ENCODE measurements at places on chromosomes 2 and 18. TPM values are rescaled to one million over a fixed set of nuclear protein-coding genes. Genes with fewer than 3 reads are reported as not detected.

MBD2 gene
- total RNA-seq = 91.6 TPM

TEX44 gene
- total RNA-seq = not detected

IL1R2 gene
- 10.7 TPM for total RNA-seq

DYNC2LI1 gene
- 5.2 TPM for total RNA-seq

DSG4 gene
- total RNA-seq = not detected

PLGLB1 gene
- 2.3 TPM for total RNA-seq

SMC6 gene
- total RNA-seq = 24.8 TPM

SLC35G4 gene
- not detected for total RNA-seq

AKAIN1 gene
- total RNA-seq = not detected

- peak; percentile 31 for DNase-seq
Observed at GRCh38 chr18:25832001-25832604, 258.3 kb downstream of the SS18 start.

- no peak for DNase-seq
Observed at GRCh38 chr2:101790857-101791256, 93.3 kb downstream of the MAP4K4 start.

DNA sequence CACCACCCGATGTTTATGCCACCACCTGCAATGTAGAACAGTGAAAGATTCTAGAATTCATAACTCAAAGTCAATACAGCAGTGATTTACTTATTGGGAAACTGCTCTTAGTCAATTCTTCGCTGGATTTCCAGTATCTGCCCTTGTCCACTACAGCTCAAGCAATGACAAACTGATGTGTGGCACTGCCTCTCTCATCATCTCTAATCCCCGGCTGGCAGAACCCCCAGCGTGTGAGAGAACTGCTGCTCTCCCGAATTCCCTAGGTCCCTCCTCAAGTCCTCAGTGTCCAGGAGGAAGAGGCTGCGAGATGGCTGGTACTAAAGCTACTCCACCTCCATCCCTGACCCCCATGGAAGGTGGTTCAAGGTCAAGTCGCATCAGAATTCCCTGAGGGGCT, 1.6 kb downstream of the TXNL4A start:
- no peak for DNase-seq

- no peak for DNase-seq
Observed at GRCh38 chr2:194166818-194167217, 1490.2 kb upstream of the SLC39A10 start.

- no peak for DNase-seq
Observed at GRCh38 chr2:207150284-207150683, 15.5 kb downstream of the KLF7 start.

DNA sequence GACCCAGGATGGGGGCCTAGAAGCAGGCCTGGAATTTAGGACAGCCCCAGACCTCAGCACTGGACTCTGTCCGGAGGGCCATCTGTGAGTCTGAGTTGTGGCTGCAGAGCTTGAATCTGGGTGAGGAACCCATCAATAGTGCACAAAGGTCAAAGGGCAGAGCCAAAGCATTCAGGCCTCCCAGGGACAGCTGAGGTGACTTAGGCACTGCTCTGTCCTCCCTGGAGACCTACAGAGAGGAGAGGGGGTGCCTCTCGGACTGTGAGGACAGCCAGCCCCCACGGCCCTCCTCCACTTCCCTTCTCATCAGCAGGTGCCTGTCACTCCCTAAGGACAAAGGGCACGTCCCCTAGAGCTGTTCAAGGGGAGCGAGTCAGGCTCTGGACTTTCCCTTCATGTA, 25.1 kb upstream of the PRLH start:
- DNase-seq = no peak

GRCh38 chr2:31433541-31433940, 19.0 kb upstream of the XDH start:
- DNase-seq = no peak

- no peak for DNase-seq
Observed at GRCh38 chr2:102504833-102505232, 31.8 kb downstream of the SLC9A4 start.

DNA sequence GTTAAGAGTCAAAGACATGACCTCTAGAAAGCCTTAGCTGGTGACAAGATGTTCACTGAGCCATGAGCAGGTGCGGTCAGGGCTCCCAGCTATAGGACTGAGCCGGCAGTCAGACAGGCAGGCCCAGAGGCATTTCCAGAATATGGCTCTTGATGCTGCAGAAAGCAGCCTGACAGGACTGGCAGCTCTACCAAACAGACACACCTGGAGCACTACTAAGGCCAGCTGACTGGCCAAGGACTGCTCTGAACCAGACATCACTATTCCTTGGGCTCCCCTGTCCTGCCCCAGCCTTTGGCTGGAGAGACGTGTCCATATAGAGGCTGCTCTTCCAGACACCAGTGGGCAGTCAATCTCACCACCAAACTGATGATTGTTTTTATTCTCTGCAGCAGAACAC, 98.8 kb downstream of the RIF1 start:
- DNase-seq = no peak

GRCh38 chr2:26471289-26471688, 6.6 kb downstream of the OTOF start:
- no peak for DNase-seq

GRCh38 chr18:32019251-32019948, 775 bp downstream of the RNF125 start:
- peak; percentile 62 for DNase-seq

DNA sequence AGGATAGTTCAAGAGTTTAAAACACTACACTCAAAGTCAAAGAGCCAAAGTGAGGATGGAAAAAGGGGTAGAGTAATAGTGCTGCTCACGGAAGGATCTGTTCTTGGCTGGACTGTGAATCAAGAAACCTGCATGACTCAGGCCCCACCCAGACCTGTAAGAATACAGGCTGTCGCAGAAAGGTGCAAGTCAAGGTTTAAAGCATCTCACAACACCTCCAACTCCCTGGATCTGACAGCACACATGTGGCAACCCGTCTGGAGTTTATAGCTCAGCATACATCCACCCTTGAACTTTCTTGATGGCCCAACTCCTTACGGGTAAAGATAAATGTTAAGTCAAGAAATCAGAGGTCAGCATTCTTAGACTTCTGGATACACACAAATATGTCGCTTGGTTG, 6.3 kb downstream of the KIAA2012 start:
- DNase-seq = no peak

DNA sequence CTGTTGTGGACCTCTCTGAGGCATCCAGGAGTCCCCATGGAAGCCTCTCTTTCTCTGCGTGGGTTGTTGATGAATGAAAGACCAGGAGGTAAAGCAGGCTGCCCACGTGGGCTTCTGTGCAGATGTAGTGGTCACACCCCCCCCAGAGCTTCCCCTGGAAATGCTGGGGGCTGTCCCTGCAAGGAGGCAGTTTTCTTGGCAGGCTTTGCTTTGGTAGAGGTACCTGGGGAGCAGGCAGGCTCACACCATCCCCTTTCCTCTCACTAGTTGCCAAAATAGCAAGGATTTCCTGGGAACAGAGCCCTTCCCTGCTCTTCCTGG, 97.6 kb upstream of the MAP3K20 start:
- DNase-seq = no peak

DNA sequence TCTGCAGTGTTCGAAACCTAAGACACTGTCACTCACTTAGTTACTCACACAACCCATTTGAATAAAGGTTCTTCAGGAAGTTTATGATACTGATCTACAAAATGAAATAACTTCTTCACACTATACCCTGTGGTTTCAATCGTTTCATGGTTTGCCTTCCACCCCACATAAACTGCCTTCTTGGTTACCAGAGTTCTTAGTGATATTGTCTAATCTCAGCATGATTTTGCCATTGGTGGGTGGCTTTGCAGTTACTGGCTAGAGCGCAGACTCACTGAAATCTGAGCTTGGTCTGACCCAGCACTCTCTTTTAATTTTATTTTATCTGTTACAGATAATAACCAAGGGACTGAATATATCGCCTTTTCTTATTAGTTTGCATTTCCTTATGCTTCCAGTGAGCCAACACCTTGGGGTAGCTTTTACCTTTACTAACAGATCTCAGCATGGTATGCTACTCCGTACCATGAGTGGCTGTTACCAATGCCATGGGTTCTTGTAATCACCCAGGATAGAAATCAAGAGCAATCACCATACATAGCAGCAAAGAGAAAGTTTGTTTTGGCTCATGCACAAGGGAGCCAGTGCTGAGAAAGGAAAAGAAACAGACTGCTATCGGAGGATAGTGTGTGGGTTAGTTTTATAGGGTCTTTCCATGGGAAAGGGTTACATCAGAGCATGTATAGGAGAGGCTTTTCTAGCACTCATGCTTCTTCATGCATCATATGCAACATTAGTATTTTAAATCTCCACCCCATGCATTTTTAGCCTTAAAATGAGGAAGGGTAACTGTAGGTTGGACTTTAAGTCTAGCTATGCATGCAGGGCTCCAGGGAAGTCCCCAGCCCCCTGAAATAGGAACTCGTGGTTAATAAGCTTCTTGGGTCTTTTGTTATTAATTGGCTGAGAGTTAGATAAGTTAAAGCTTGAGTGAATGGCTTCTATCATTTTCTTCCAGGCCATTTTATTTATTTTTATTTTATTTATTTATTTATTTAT, 33.3 kb downstream of the ANXA4 start:
- no peak for DNase-seq

- no peak for DNase-seq
Observed at GRCh38 chr18:78979056-78979729, 425 bp upstream of the SALL3 start.

- DNase-seq = no peak
Observed at GRCh38 chr18:38951633-38952032, 1386.0 kb upstream of the CELF4 start.

GRCh38 chr2:240567872-240568677, at the start of gene RNPEPL1:
TSS of gene RNPEPL1 (plus strand) at chr2:240568484. CDS start at chr2:240568587, 103 bp downstream.
- DNase-seq = peak; percentile 63
